ENCODE measurements at places on chromosomes 16 and 17.

DNA sequence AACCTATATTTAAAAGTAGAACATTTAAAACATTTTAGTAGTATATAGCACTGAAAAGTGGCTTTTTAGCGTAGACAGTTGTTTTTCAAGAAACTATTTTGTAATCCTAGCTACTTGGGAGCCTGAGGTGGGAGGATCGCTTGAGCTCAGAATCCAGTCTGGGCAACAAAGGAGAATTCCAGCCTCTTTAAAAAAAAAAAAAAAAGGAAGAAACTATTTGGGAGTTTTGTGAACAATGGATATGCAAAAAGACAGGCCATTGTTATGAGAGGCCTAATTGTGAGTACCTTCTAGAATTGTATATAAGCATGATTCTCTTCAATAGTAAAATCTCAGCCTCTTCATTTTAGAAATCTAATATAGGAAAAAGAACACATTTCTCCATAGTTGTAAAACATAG is 17.6 kb downstream of the OMG start:
- no peak for DNase-seq

GRCh38 chr16:68664297-68664696 is 19.2 kb downstream of the CDH3 start:
- no peak for DNase-seq

- no peak for DNase-seq
Observed at GRCh38 chr16:69345923-69346322, 5.7 kb downstream of the TMED6 start.

- no peak for DNase-seq
Observed at GRCh38 chr16:10130538-10130937, 51.7 kb downstream of the GRIN2A start.

DNA sequence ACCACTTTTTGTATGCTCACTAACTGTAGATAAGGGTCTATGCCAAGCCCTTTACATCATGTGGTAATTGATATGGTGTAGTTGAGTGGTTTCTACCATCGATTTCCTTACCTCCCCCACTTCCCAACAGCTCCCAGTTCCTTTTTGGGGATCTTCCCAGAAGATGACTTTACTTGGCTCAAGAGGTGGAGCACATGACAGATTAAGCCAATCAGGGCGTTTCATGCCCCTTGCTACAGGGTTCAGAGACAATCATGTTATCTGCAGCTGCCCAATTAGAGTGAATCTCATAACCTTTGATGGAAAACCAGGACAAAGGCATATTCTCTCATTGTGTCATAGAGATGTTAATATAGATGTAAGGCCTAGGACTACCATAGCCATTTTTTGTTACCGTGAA is 16.2 kb upstream of the BMERB1 start:
- DNase-seq = no peak

DNA sequence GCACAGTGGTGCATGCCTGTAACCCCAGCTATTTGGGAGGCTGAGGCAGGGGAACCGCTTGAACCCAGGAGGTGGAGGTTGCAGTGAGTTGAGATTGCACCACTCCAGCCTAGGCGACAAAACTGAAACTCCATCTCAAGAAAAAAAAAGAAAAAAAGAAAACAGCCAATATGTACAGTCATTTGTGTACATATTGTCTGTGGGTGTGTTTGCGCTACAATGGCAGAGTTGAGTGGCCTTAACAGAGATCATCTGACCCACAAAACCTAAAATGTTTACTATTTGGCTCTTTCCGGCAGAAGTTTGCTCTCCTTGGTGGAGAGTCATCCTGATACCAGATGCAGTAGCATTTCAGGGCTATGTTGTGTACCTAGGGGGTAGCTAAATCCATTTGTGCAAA is 57.9 kb downstream of the ARSG start:
- no peak for DNase-seq

DNA sequence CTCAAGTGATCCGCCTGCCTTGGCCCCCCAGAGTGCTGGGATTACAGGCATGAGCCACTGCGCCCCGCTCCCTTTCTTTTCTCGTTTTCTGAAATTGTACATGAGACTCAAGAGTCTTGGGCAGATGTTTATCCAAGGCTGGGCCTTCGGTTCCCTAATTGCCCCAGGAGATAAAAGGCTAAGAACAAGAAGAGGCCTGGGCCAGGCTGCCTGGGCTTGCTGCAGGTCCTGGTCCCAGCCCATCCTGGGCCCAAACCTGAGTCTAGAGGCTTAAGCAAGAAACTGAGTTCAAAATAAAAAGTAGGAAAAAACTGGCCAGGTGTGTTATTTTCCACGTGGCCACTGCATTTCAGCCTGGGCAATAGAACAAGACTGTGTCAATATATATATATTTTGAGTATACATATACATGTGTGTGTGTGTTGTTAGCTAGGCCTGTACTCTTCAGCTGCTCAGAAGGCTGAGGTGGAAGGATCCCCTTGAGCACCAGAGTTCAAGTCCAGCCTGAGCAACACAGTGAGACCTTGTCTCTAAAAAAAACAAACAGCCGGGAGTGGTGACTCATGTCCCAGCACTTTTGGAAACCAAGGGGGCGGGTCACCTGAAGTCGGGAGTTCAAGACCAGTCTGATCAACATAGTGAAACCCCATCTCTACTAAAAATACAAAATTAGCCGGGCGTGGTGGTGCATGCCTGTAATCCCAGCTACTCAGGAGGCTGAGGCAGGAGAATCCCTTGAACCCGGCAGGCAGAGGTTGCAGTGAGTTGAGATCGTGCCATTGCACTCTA is 6.8 kb upstream of the CLUH start:
- no peak for DNase-seq

DNA sequence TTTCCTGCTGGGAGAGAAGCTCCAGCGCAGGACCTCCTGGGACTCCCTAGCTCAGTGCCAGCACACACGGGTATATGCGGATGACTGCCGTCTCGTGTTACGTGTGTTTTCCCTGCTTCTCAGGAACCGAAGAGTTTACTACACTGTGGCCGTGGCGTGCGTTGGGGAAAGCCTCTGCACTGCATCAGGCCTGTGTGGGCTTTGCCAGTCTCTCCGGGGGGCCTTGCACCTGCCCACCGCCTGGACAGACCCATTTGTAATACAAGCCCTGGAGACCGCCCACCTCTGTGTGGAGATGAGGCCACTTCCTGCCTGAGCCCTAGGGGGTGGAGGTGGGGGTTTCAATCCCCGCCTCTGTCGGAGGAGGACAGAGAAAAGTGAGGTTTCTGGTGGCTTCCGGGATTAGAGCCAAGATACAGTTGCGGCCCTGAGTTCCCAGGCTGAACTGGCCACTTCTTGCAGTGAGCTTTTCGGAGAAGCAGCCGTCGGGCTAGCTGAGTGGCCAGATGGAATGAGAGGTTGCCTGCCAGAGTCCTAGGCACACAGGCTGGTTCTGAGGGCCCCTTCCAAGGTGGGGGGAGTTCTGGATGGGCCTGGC is 43.4 kb upstream of the GSE1 start:
- no peak for DNase-seq

DNA sequence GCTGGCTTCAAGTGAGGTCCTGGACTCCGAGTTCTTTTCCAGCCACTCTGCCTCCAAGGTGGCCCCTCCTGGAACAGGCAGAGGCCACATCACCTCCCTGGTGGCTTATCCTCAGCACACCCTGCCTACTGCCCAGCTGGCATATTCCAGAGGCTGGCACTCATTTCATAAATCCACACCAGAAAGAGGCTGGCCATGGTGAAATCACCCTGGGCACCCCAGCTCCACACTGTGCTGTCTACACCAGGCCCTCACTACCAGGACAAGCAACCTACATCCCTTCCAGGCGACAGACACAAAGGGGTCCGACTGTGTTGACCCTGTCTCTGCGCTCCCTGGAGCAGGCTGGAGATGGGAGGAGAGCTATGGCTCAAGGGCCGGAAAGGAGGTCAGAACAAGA is 100.2 kb downstream of the C16orf78 start:
- no peak for DNase-seq

- DNase-seq = no peak
Observed at GRCh38 chr17:979212-979538, 401 bp downstream of the NXN start.

- DNase-seq = no peak
Observed at GRCh38 chr16:11389631-11390565, 44.6 kb downstream of the RMI2 start.

GRCh38 chr17:77385750-77386501 is 245.2 kb downstream of the SEC14L1 start:
- no peak for DNase-seq

DNA sequence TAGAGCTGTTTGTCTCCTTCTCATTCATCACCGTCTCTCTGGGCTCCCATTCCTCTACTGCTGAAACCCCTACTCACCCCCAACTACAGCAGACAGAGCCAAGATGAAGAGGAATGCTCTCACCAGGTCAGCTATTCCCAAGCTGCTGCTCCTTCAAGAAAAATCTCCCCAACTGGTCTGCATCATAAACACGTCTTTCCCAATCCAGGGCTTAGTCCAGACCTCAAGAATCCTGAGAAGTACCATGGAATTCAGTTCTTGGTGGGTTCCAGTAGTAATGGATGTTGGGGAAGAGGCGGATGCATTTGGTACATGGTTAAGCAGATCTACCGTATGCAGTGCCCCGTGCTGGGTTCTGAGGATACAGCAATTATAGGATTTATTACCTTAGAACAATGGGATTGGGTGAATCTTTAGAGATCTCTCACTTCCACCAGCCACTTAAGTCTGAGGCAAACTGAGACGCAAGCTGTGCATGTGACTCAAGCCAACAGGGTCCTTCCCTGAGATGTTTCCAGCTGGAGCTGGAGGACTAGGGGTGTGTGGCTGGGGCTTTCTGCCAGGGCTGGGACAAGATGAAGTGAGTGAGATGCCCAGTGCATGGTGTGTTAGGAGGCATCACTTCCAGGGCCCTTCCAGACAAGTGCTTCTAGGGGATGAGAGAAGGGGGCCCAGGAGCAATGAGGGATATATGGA is 232.7 kb upstream of the CDH5 start:
- no peak for DNase-seq

DNA sequence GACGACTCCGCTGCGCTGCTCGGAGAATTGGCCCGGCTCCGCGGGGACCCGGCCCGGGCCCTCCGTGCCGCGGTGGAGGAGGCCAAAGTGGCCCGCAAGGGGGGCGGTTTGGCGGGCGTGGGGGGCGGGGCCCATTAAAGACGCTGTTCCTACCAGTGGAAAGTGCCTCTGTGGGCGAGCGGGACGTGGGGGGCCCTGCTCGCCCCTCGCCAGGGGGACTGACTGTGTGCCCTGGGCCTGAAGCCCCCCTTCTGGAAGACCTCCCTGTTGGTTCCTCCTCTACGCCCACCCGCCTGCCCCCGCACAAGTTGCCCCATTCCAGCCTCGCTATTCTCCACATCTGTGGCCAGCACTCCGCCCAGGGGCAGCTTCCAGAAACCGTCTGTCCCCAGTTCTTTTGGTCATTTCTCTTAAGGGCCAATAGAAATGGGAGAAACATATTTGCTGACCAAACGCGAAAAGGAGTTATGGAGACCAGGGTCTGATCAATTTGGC is 1.9 kb upstream of the FGF11 start:
- DNase-seq = no peak

- no peak for DNase-seq
Observed at GRCh38 chr16:85916141-85916890, 17.4 kb downstream of the IRF8 start.

DNA sequence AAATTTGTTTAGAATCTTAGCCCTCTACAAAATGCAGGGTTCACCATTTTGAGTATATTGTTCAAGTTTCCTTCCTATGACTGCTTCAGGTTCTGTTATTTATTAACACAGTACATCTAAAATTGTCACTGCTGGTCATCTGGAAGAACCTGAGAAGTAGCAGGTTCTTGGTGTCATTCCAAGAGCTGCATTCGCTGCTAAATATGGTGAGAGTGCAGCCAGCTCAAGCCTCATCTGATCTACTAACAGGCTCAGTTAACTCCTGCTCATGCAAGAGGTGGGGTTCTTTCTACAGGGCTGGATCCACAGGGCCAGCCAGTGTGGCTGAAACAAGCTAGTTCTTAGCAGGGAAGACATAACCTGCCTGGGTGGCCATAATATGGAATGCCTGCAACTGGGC is 1946.1 kb downstream of the TP53TG3F start:
- no peak for DNase-seq

- no peak for DNase-seq
Observed at GRCh38 chr17:52790359-52790955, 631.9 kb upstream of the CA10 start.

DNA sequence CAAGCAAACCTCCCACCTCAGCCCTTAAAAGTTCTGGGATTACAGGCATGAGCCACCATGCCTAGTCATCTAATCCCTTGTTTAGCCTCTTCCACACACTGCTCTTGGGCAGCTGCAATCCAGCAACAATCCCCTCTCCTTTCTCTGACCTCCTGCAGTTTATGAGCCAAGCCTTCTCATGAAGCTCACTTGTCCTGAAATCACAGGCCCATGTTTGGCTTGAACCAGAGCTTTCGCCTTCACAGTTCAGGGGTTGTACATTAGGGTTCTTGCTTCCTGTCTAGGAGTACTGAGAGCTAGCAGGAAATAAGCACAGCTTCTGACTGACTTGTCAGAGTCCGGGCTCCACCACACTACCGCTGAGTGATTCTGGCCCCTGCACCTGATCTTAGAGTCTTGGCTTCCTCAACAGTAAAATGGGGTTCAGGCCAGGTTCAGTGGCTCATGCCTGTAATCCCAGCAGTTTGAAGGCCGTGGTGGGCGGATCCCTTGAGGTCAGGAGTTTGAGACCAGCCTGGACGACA is 16.3 kb downstream of the ERAL1 start:
- peak; percentile 55 for DNase-seq

DNA sequence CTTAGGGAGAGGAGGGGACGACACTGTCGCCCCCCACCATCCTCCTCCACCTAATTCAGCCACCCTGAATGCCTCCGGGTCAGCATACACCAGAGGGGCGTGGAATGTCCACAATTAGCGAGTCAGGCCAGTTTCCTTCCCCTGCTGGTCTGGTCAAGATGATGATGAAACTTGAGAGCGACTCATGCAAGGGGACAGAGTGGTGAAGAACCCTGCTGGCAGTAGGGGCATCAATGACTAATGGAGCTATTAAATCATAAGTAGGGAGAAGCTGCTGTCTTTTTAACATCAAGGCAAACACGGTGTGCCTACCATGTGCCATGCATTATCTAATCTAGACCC is 7.2 kb downstream of the SPACA3 start:
- no peak for DNase-seq

- peak; percentile 34 for DNase-seq
Observed at GRCh38 chr17:73998653-73999645, 204.5 kb upstream of the RPL38 start.
